ENCODE measurements at places on chromosomes 7 and 10.

- DNase-seq, result no peak
These were observed 91.0 kb downstream of the ANK3 start for GRCh38 chr10:60298408-60299389.

DNA sequence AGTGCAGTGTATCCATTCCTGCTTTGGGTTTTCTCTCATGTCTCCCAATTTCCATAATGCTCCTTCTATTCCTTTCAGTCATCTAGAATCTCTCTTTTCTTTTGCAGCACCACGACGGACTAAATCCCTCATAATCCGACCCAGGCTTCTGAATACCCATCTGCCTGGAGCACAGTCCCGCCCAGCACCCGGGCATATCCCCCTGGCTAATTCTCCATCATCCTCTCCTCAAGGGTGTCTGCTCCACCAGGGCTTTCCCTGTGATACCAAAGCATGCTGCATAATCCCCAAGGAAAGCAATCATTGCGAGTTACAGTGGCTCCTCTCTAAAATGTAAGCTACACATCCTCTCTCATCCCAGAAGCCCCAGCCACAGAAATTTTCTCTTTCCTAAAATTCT, 321.9 kb downstream of the CCDC3 start:
- DNase-seq, result no peak

DNA sequence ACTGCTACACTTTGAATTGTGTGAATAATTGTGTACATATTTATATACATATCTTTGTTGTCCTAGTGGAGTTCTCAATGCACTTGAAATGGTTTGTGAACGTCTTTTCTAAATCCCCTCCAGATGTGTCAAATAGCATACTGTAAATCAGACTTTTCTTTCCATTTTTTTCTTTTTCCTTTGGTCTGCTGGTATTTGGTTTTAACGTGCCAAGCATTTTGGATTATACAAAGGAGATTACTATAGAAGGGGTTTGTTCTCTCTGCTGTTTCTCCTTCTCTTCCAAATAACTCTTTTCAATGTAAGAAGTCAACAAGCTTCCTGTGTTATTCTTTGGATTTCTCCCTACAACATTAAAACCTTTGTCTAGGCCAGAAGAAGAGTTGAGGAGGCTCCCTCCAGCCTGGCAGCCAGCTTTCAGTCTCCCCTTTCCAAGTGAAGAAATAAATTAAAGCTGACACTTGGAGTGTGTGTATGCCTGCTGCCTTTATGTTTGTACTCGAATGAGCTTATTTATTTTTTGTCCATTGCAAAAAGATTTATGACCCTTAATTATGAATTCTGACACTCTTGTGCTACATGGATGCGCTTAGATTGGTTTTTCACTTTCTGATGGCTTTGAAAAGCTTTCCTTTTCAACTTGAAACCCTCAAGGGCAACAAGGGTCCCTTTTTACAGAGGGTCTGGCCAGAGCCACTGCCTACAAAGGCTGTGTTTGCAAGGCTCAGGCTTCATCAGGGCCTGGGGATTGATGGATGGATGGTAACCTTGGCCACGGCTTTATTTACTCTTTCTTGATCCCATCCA, 107.8 kb downstream of the RAB18 start:
- DNase-seq, result no peak

GRCh38 chr10:48656914-48657305, 27.8 kb upstream of the WDFY4 start:
- no peak for DNase-seq

- no peak for DNase-seq
These were observed 62.4 kb downstream of the COA1 start for GRCh38 chr7:43666938-43667337.

- no peak for DNase-seq
These were observed 47.0 kb downstream of the PTN start for GRCh38 chr7:137296576-137296975.

DNA sequence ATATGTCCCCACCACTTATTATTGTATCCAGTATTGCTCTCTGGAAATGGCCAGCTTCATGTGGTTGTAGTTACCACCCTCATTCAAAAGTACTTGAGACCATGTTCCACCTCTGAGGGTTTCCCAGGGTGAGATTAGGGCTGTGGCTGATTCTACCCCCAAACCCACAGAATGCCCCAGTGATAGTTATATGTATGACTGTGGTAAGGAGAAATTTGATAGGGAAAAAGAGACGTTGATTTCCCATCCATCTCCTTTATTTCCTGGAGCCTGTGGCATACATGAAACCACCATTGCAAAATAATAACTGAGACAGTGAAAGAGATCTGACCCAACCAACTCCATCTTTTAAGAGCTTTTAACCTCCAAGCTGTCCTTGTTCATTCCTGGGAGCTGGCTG, 25.2 kb downstream of the ARL5B start:
- no peak for DNase-seq

GRCh38 chr7:158049271-158049670, 538.4 kb downstream of the PTPRN2 start:
- no peak for DNase-seq

DNA sequence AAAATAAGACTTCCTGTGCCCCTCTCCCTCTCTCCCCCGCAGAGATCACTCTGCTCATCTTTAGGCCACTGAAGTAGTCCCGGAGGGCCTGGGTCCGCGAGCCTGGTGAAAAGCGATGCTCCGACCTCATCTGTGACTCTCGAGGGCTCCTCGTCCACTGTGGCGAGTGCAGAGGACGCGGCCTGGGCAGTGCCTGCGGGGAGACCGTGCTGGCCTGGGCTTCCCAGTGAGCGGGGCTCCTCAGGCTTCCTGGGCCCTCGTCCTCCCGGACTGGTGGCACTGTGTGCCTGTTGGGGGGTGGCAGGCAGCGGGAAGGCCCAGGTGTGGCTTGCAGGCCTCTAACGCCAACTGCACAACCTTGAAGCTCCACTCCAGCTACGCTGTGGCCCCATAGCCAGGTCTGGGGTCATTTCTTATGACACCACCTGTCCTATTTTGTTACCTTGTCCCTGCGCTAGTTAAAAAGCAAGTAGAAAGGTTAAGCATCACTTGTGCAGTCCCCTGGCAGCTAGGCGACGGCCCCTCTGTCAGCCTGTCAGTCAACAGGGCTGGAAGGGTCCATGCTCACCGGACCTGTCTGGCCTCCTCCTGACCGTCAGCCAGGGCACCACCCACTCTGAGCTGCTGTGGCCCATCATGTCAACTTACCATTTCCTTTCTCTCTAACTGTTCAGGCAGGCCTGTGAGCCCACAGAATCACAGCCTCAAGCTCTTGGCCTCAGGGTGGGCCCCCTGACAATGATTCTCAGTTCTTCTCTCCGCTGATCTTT, 20.5 kb downstream of the MNX1 start:
- DNase-seq, result no peak

- DNase-seq, result no peak
These were observed 25.8 kb upstream of the SH2B2 start for GRCh38 chr7:102260856-102261255.

- DNase-seq, result no peak
These were observed 30.5 kb upstream of the ZCCHC24 start for GRCh38 chr10:79475877-79476276.

- DNase-seq, result no peak
These were observed 126.9 kb downstream of the RPS24 start for GRCh38 chr10:78160591-78160990.

DNA sequence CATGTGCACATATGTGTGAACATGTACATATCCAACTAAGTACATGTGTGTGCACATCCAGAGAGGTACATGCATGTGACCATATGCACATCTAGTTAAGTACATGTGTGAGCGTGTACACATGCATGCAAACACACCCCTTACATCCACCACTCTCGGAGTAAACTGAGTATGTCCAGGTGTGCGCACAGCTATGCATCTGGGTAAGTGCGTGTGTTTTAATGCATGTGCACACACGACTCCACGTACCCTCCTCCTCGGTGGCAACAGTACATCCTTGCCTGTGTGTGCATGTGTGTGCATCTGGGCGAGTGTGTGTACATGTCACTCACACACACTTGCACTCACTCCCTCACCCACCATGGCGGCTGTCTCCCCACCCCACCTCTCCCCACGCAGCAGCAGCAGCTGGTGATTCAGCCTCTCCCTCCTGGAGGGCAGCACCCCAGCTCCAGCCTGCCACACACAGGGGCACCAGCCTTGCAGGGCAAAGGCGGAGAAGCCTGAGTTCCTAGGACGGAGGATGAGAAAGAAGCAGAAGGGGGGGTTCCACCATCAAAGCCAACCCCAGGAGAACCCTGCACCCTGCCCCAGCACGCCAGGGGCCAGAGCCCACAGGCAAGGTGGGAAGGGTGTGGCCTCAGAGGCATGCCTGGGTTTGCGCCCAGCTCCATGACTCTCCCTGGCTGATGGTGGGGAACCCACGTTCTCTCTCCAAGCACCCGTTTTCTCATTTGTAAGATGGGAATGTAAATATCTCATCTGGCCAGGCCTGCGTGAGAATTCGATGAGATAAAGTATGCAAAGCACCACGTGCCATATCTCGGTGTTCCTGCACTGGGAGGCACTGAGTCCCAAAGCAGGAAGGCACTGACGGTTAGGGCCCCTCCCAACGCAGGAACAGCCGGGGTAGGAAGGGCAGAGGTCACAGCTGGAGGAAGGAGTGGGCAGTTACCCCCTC, 27.7 kb upstream of the DNAAF5 start:
- no peak for DNase-seq

DNA sequence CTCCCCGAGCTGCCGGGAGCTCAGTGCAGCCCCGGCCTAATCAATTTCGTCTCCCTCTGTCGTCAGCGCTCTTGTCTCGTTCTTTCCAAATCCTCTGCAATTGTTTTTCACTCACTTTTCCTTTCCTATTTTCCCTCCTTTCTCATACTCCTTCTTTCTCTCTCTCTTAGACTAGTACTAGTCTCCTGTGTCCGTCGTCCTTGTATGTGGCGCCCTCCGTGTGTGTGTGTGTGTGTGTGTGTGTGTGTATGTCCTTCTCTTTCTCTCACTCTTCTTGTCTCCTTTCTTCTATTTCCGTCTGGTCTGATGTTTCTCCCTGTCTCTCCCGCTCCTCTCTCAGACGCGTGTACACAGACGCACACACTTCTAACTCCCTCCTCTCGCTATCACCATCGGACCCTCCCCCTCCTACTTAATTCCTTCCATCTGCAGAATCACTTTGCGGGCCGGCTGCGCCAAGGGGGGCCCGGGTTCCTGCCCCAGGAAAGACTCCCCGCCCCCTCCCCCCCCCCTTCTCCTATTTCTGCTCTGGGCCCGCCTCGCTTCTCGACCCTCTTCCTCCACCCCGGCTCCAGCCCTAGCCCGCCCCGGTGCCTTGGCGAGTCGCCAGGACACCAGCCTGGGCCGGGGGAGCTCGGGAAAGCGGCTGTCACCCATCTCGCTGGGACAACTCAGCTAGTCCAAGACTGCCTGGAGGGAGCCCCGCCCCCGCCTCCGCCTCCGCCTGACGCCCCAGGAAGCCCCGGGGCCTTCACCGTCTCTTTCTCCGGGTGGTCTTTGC, 743 bp upstream of the ZCCHC24 start:
- peak; percentile 22 for DNase-seq

DNA sequence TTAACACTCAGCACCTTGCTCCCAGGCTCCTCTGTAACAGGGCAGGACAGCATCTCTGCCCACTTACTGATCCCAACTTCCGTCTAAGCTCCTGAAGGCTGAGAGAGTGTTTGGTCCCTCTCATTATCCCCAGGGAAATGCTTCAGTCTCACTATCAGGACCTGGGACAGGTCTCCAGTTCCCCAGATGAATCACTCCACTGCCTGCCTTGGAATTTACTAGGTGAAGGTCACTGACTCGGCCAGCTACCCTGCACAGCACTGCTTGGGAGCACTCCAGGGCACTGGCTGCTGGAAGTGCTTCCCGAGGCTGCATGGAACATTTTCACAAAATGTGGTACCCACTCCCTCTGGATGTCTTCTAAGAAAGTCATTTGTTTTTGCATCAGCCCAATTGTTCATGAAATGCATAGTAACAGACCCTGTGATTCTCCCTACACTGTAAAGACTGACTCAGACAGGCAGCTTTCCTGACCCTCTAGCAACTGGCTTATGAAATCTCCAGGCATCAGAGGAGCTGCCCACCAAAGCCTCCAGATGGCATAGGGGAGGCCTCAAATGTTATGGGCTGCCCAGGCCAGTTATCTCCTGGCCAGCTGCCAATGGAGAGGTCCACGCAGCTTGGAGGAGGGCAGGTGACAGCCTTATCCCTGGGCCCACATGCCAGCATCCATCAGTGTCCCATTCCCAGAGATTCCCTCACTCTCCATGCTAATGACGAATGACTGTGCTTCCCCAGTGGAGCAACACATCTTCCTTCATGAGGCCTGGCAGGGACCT, 89.1 kb downstream of the GFRA1 start:
- DNase-seq, result no peak

DNA sequence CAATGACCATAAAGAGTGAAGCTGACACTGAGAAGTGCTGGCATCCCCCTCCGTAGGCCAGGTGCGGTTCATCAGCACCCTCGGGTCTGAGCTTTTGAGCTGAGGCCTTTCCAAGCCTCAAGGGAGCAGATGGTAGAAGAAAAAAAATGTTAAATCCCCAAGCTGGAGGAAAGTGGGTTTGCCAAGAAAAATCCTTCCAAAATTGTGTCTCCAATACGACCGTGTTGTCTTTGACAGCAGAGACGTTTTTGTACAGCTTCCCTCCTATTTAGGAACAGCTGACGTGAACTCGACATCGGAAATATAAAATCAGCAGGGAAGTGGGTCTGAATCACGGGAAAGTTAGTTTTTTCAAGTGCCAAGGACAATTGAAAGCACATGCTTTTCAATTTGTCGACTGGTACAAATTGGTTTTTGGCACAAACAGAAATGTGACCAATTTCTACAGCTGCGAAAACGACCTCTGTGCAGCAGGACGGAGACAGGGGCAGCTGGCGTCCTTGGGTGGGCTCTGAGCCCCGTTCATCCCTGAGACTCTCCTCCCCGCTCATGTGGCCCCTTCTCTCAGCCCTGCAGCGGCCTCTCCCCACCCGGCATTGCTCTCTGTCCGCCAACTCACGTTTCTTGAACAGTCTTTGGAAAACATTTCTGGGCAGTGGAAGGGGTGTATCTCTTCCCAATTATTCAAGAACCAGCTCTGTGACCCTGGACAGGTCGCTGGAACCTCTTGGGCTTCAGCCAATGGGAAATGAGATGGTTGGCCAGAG, 89.9 kb downstream of the PAXIP1 start:
- no peak for DNase-seq

GRCh38 chr10:11449761-11450160, 161.7 kb downstream of the USP6NL start:
- no peak for DNase-seq

- no peak for DNase-seq
These were observed 6.8 kb upstream of the TAS2R60 start for GRCh38 chr7:143436325-143436946.

DNA sequence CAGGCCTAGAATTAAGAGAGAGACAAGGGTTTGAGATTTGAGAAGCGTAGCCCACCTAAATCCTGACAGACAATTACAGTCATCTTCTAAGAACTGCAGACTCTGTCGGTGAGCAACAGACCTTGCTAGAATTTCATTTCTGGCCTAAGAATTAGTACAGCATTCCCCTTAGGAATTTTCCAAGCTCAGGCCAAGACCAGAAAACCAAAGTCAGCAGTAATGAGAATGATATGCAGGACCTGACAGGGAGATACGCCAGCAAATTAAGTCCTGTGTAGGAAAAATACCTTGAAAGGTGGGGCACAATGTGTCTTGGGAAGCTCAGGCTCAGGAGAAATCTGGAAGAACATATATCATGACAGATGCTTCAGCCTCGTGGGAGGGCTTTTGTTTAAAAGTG, 52.7 kb upstream of the HERPUD2 start:
- DNase-seq, result no peak

Measured in activated T-cell treated with anti-CD3 and anti-CD28 coated beads, Interleukin-2, amount 50 U/mL, for 72 hours (primary cell).